ENCODE measurements at places on chromosomes 13 and 19.

GRCh38 chr19:383922-384798 lies 24.8 kb downstream of the C2CD4C start:
- peak; percentile 20 for DNase-seq

GRCh38 chr19:19347401-19348110 lies 26.9 kb downstream of the MAU2 start:
- DNase-seq, result no peak

- DNase-seq, result peak; percentile 8
These were observed 133.9 kb downstream of the DCT start for GRCh38 chr13:94345374-94346195.

DNA sequence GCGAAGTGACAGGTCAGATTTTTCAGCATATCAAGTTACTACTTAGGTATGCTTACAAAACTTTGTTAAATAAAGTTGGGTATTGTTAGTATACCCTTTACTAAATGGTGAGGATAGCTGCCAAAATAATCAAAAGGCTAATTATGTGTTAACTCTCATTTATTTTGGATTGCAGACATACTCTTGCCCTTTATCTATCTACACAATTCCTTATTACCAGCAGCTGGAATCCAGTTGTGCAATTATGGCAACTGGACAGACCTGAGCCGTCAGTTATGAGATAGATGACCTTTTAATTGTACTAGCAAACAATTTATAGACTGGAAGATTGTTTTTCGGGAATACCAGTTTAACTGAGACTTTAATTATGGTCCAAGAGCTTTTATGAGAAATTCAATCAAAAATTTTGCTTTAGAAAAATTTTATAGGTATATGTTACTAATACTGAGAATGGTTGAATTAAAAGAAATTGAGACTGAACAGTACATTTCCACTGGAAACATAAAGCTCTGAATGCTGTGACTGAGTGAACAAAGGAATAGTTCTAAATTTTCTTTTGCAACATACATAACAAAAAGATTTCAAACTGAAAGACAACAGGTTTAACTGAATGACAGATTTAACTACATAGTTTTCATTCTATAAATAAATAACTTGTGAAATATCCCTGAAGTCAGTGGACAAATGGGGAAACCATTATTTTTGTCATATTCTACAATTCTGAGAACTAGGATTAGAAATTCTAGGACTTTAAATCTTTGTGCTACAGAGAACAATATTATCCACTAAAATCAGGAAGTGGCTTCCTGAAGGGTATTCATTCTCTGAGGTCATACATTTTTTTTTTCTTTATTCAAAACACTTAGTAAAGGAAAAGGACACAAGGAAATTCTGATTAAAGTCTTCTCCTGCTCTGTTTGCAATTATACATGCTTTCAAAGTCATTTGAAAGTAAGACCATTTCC lies 97.4 kb downstream of the ZC3H13 start:
- no peak for DNase-seq

GRCh38 chr19:52217576-52217975 lies 27.7 kb downstream of the PPP2R1A start:
- DNase-seq, result no peak

GRCh38 chr13:20987599-20987998 lies 73.8 kb downstream of the LATS2 start:
- no peak for DNase-seq

DNA sequence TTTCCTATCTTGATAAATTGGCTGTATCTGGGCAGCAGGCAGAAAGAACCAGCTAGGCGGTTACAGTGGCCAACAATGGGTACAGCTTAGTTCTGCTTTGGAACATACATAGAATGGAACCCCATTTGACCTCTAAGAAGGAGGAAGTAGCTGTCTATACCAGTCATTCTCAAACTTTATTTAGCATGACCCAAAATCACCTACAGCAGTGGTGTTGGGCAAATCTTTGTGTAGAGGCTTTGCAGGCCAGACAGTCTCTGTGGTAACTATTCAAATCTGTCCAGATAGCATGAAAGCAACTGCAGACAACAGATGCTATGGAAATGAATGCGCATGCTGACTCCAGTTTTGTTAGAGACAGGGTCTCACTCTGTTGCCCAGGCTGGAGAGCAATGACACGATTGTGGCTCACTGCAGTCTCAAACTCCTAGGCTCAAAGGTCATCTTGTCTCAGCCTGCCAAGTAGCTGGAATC lies 12.0 kb upstream of the KCNC3 start:
- DNase-seq, result peak; percentile 33

GRCh38 chr13:110125157-110125556 lies 181.8 kb downstream of the COL4A1 start:
- DNase-seq, result no peak

DNA sequence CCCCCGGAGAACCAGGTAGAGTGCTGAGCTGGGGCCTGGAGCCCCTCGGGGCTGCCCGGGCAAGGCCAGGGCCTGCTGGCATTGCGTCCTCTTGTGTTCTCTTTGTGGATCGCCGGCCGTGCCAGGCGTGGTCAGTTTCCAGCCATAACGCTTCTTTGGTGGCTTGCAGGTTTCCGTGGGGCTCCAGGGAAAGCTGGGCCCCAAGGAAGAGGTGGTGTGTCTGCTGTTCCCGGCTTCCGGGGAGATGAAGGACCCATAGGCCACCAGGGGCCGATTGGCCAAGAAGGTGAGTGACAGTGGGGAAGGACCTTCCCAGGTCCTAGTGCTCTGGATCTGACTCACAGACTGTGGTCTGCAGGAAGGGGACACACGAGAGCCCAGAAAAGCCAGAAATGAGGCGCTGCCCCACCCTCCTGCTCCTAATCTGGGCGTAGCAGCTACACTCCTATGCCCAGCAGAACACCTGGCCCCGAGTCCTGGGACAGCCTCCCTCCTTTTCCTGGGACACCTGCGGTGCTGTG lies 57.5 kb downstream of the RAB20 start:
- peak; percentile 94 for DNase-seq

DNA sequence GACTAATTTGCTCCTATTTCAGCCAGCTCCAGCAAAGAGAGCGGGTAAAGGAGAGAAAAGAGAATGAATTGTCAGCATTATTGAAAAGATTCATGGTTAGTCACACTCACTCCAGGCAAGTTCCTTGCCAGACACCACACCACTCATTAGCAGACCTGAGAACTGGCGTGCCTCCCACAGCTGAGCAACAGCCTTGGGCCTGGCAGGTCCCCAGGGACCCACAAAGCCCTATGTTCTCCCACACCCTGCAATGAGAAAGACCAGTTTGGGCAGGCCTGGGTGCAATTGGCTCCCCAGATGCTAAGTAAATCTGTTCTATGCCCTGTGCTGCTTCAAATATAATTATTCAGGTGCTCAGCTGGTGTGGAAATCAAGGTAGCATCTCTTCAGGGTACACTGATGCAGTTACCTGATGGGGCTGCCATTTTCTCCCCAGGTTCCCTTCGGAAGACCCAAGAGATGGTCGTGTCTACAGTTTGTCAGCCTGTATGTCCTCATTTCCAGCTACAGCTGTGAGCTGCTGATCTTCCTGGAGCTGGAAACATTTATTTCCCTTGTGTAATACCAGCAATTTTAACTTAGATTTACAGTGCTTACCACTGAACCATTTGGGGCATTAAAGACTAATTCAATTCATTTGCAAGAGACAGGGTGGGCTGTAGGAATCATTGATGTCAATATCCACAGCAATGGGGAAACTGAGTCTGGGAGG lies 405.0 kb downstream of the COG6 start:
- DNase-seq, result peak; percentile 86

GRCh38 chr19:1268226-1269064 lies 687 bp upstream of the CIRBP start:
- DNase-seq, result no peak

DNA sequence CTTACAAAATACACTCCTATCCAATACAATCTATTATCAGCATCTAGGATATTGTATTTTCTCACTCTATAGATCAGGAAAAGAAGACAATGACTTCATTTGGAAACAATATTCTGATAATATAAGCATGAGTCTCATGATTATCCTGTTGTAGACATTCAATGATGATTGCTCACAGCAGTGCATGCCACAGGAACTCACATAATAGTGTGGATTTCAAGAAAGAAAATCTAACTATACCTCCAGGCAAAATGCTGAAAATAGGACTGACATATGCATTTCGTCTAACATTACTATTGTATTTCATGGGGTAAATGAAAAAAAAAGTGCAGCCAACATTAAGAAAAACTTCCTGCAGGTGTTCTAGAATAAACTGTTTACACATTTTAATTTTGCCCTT lies 122.6 kb downstream of the POSTN start:
- DNase-seq, result no peak

DNA sequence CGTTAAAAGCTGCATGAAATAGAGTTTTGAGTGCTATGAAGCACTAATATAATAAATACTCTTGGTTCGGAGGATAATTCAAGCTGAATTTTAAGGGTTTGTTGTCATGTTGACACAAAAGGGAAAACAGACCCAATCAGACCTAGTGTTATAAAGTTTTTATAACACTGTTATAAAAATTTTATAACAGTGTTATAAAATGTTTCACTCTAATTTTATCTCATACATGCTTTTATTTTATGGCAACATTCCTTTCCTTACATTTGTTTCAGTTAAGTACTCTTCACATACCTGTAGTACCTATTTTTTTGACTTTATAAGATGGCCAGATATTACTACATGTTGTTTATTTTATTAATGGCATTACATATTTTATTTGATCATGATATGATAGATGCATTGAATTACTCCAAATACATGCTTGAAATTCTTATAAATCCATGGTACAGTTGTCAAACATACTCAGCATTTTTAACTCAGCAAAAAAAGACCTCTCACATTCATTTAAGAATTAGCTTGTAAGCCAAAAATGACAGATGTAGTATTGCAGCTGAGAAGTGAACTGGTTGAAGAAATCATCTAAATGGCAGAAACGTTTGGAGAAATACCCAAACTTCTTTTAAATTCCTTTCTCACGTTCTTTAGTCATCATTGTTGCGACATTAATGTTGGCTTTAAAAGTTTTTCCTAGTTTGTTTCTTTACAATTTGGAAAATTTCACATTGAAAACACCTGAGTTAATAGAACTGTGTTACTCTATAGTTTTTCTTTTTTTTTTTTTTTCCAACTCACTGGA lies 104.5 kb downstream of the PIBF1 start:
- DNase-seq, result no peak

GRCh38 chr19:1087813-1088415 lies 7.3 kb downstream of the POLR2E start:
- DNase-seq, result peak; percentile 90

DNA sequence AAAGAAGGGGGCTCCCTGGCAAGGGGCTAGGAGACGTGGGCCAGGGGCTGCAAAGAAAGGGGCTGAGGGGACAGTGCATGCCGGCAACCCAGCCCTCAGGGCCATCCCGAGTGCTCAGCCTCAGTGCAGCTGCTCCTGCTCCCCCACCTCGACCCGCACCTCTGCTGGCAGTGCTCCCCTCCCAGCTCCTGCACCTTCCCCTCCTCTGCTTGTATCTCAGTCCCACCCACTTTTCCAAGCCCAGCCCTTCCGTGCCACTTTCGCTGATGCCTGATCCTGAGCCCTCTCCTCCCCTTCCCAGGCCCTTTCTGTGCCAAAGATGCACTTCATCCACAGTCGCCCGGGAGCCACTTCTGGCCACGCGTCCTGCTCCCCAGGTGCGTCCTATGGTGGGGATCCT lies 69.9 kb upstream of the KCTD15 start:
- DNase-seq, result no peak

GRCh38 chr19:9848060-9848459 lies 12.9 kb downstream of the PIN1 start:
- peak; percentile 48 for DNase-seq

- peak; percentile 25 for DNase-seq
These were observed 91.9 kb downstream of the SLAIN1 start for GRCh38 chr13:77789376-77789775.
